ENCODE measurements at places on chromosomes 12 and 14.

- DNase-seq, result peak; percentile 71
Observed at GRCh38 chr12:25052196-25052913, 103.5 kb upstream of the BCAT1 start.

DNA sequence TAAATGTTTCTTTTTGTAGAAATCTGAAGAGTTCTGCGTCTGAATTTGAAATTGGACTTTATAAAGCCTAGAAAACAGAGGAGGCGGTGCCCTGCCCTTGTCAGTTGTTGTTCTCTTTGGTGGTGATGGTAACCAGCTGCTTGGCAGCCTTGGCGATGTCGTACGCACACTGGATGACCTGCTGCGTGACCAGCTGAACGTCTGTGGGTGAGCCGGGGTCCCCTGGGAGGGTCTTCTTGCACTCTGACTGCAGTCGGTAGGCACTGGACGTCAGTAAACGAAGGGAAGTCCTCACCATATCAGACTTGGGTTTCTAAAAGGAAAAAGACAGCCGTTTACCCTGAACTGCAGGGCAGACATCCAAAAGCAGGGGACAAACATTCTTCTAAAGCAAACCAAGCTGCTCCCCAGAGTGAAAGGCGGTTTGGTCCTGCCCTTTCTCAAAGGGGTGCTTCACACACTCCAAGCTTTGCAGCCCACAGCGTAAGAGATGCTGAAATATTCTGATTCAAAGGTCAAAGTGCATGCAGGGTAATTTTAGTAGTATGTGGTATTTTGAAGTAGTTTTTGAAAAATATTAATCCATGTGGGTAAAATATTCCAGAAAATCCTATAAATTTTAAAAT is 32.9 kb downstream of the TCHP start:
- DNase-seq, result no peak

DNA sequence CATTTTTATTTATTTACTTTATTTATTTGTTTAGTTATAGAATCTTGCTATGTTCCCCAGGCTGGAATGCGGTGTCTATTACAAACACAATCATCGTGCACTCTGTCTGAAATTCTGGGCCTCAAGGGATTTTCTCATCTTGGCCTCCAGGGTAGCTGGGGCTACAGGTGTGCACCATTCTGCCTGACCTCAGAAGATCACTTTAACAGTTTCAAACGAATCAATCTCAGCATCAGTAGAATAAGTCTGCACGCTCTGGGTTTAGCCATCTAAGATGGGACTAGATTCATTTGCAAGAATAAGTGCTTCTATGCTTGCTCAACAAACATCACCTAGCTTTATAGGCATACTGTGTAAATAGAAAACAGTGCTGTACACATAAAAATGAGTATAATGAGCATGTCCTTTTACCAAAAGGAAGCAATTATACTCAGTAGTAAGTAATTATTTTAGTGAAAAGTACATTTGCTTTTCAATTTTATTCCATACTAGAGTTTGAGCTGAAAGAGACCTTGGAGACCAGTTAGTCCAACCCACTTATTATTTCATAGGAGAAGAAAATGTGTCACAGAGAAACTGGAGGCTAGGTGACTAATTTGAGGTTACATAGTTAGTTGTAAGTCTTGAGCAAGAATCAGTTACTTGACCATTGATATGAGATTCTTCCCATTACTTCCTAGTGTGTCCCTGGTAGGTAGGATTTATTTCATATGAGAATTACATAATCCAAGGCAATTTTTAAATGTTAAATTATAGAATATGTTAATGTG is 456.5 kb upstream of the LMO3 start:
- no peak for DNase-seq

DNA sequence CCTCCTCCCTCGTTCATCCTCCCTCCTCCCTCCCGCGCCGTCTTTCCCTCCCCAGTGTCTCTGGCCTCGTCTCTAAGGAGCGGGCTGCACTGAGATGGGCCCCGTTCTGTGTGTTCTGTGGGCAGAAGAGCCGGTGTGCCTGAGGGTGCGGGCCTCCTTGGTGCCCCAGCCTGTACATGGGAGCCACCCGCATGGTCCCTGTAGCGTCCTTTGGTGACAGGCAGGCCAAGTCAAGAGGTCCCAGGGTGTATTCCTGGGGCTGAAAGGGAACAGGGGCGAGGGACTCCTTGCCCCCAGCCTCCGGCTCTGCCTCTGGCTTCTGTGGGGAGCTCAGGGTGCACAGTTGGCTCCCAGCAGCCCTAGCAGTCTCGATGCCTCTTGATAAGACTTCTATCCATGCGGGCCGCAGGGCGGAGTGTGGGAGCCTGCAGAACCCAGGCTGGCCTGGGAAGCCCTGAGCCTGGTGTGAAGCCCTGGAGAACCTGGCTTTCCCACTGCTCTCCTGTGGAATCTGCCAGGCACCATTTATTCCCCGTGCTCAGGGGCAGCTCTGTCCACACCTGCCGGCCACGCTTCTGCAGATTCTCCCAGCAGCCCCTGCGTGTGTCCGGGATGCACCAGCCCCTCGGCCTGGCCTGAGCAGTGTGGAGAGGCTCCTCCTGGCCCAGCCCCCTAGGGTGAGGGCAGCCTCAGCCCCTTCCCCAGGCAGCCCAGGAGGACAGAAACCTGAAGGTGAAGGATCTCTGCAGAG is 181.3 kb downstream of the KIF26A start:
- no peak for DNase-seq

DNA sequence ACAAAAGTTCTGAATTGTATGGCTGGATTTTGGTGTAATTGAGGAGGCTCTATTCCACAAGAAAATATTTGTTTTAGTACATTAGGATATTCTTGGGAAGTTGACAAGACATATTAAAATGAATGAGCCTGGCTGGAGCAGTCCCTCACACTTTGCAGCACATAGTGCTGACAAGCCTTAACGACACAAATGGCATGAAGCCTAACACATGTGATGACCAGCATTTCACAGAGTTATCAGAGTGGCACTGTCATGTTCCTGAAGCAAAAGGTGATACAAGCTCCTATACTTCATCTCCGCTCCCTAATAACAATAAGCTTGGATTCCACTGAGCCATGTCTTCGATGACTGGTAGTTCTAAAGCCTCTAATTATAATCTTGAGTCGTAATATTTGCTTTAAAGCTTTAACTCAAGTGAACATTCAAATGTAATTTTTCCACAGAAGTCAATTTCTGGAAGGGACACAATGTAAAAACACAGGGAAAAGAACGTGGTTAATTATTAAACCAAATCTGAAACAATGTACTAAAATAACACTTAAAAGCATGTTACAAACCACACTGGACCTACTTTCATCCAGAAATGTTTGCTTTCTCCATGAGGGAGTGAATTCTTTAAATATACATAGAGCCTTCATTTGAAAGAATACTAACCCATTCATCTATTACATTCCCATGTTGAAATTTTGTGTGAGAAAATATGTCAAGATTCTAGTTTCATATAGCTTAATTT is 49.6 kb downstream of the GRIP1 start:
- DNase-seq, result no peak

DNA sequence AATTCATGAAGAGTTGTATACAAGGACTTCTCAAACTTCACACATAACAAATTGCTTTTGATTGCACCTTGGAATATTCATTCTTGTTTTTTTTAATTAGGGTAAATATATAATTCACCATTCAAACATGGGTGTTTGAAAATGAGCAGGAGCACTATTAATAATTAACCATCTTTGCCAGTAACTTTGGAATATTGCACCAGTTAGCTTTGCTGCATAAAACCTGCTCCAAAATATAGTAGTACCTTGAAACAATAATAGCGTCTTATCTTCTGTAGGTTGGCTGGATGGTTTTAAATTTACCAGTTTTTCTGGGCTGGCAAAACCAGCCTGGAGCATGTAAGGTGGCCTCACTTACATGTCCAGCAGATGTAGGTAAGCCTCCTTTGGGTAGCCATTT is 1112.4 kb downstream of the TRHDE start:
- no peak for DNase-seq

- DNase-seq, result no peak
Observed at GRCh38 chr14:29927376-29928116, at the start of gene PRKD1. TSS of gene PRKD1 (minus strand) at chr14:29927847.

- no peak for DNase-seq
Observed at GRCh38 chr14:76235628-76236027, 83.9 kb downstream of the GPATCH2L start.

DNA sequence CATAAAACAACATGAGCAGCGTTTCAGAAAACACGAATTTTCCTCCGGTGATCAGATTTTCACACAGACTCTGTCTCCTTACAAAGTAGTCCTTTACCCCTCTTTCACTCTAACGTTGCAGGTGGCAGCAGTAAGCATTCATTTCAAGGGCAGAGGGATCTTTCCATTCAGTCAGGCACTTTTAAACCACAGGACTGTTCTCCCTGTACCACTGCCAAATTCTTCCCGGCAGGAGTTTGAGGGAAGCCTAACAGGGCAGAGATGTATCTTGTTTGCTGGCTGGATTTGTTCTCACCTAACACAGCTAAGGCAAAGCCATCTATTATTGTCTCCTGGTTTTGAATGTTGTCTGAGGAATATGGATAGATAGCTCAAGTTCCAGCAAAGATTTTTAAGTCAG is 1187.3 kb upstream of the SEL1L start:
- DNase-seq, result no peak
